ENCODE measurements at places on chromosomes 1 and 21.

DNA sequence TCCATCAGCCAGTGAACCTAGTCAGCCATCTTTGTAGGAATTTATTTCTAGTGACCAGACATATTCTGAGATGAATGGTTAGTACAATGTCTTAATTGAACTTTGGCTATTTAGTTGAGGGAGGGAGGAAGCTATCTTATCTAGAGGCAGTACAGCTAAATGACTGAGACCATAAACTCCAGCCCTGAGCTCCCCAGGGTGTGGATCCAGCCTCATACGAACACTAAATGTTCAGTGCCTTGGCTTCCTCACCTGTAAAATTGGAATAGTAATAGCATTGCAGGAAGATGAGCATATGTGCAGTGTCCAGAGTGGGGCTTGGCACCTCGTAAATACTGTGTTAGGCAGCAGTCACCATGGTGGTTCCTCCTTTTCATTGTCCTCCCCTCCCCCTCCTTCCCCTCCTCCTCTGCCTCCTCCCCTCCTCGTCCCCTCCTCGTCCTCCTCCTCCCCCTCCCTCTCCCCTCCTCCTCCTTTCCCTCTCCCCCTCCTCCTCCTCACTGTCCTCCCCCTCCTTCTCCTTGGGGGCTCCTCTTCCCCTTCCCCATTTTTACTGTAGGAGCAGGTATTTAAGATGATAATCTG, 108.2 kb downstream of the GALNT2 start:
- no peaks in the 10 kb centered on the region for H3K27me3 ChIP-seq
- peaks cover 22% of the 10 kb centered on the region for H3K36me3 ChIP-seq
- peaks cover 41% of the 10 kb centered on the region for H3K4me1 ChIP-seq
- DNase-seq = no peak
- no peak overlapping the region for H3K4me3 ChIP-seq

DNA sequence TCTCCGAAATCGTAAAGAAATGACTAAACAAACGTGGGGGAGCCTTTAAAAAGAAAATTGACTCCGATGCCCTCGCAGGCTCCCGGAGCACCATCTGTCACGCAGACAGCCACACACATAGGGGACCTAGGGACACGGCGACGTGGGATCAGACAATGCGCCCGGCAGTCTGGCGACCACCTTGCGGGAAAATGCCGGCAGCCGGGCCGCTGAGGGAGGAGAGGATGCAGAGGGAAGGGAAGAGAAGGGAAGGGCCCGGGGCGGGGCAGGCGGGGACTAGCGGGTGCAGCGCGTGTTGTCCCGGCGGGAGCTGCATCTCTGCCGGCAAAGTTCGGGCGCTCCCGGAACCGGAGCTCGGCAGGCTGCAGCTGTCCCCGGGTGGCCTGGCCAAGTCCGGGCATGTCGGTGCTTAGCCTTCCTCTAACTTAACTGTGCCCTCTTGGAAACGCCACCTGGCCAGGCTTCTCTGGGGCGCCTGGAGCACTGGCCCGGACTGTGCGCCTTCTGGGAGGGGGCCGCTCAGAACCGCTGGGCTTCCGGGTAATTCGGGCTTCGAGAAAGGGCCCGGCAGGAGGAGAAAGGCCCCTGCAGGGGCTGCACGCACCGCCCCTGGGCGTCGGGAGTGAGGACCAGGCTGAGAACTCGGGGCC, 1.8 kb downstream of the NHLH2 start:
- H3K4me1 ChIP-seq = peaks cover 6% of the 10 kb centered on the region
- DNase-seq = no peak
- H3K27ac ChIP-seq = no peak overlapping the region
- H3K36me3 ChIP-seq = no peaks in the 10 kb centered on the region

- no peak overlapping the region for H3K4me3 ChIP-seq
- H3K27me3 ChIP-seq = no peaks in the 10 kb centered on the region
- no peak for DNase-seq
- H3K36me3 ChIP-seq = peaks cover 60% of the 10 kb centered on the region
- H3K27ac ChIP-seq = no peak overlapping the region
- peaks cover 32% of the 10 kb centered on the region for H3K4me1 ChIP-seq
Measured at GRCh38 chr1:111704776-111705175, 34.4 kb downstream of the INKA2 start.

- no peaks in the 10 kb centered on the region for H3K4me1 ChIP-seq
- no peak overlapping the region for H3K27ac ChIP-seq
- no peak for DNase-seq
- H3K36me3 ChIP-seq = peaks cover 66% of the 10 kb centered on the region
- H3K27me3 ChIP-seq = no peaks in the 10 kb centered on the region
Measured at GRCh38 chr21:31124010-31124409, 85.7 kb upstream of the KRTAP19-8 start.

DNA sequence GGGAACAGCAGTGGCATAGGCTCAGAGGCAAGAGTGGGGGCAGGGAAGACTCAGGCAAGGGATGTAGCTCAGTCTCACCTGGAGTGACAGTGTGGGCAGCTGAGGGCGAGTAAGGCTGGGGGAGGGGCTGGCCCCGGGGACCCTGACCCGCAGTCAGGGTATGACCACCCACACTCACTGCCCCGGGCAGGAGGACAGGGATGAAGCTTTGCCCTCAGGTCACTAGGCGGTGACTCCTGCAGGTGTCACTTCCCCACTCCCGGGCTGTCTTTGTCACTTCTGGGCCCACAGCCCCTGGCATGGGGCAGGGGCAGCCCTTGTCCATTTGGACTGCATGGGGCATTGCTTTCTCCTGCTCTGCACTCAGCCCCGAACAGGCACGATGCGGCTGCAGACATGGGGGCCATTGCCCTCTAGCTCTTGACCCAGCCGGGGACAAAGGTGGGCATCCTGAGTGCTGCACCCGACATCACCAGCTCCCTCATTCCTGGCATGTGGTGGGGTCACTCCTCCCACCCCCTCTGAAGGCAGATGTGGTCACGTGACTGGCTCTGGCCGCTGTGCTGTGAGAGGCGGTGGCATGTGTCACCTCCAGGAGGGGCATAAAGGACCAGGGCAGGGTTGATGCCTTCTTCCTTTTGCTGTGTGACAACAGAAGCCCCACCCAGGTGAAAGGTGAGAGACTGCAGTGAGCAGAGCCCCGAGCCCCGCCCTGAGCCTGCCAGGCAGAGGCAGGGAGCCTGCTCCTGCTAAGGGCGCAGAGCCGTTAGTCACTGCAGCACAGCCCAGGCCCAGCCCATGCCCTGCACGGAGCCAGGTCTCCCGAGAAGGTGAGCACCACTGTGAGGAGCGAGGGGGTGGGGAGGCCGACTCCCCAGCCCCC, 66.0 kb downstream of the MATN1 start:
- peaks cover 7% of the 10 kb centered on the region for H3K27me3 ChIP-seq
- no peak overlapping the region for H3K27ac ChIP-seq
- no peak overlapping the region for H3K4me3 ChIP-seq
- no peaks in the 10 kb centered on the region for H3K36me3 ChIP-seq
- H3K4me1 ChIP-seq = no peaks in the 10 kb centered on the region

Measured in activated naive CD8-positive, alpha-beta T cell treated with anti-CD3 and anti-CD28 coated beads, Interleukin-2, amount 50 U/mL, for 24 hours (primary cell).